AG08395 (cell line): ENCODE measurements at places on chromosomes 7 and 10.

DNA sequence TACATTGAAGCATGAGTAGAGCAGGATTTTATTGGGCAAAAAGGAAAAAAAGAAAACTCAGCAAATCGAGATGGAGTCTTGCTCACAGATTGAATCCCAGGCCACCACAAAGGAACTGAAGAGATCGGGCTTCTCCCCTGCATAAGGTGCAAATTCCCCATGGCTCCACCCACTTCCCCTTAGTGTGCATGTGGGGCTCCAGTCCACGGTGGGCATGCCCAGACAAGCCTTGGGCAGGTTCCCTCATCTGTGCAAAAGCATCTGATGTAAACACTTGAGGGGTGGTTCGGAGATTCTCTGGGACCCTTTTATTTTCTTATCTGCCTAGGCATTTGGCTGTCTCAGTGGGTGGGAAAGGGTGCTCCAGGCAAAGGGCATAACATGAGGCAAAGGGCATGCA is 150.7 kb downstream of the CFTR start:
- no peak for DNase-seq

DNA sequence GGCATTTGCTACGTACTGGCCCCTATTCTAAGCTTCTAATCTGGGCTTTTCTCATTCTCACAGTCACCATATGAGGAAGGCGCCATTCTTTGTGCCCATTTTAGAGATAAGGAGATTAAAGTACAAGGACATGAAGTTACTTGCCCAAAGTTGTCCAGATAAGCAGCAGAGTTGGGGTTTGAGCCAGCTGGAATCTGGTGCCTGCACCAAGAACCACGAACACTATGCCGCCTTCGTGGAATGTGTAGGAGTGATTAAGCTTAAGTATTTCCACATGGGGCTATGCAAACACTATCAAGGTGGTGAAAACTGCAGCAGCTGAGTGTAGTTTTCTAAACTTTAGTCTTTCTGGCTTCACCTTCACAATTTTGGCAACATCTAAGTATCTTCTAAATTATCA is 342.7 kb upstream of the ETV1 start:
- peak; percentile 3 for DNase-seq

DNA sequence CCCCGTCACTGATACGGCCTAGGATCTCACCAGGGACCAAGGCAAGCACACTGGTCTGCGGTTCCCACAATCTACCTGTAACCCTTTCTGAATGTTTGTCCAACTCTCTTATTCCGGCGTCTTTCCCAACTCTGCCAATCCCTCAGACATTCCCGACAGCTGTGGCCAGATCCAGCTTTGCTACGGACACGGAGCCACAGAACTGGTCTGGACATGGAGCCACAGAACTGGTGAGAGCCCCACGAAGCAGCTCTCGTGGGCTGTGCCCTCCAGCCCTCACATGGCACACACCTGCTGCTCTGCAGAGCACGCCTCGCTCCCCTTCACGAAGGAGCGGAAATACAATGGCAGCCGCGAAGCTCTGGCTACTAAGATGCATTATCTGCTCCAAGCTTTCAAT is 376.8 kb downstream of the DNAJB6 start:
- DNase-seq: no peak

- no peak for DNase-seq
These were observed 40.1 kb downstream of the REEP3 start for GRCh38 chr10:63561341-63561740.

DNA sequence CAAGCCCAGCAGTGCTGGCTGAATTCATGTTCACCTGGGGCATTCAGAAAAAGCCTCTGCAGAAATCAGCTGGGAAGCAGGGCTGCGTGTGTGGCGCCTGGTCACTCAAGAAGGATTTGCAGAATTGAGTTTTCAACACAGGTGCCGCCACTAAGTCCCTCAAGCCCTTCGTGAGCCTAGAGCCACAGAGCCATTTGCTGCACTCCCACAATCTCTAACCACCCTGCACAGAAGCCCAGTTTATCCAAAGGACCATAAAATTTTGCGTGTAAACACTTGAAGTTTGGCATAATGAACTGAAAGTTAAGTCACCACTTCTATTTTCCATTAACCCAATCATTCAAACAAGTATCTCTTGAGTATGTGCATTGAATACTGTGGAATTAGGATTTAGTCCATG is 136.2 kb downstream of the DIP2C start:
- no peak for DNase-seq
